Lower lobe of right lung (tissue), 2 donors: ENCODE measurements at places on chromosomes 16 and 17. TPM values are rescaled to one million over a fixed set of nuclear protein-coding genes. Genes with fewer than 3 reads are reported as not detected.
A peak's percentile ranks its signal among the peaks of the same experiment; 100 is the strongest.

PABPN1L gene
- total RNA-seq, result not detected

DNA sequence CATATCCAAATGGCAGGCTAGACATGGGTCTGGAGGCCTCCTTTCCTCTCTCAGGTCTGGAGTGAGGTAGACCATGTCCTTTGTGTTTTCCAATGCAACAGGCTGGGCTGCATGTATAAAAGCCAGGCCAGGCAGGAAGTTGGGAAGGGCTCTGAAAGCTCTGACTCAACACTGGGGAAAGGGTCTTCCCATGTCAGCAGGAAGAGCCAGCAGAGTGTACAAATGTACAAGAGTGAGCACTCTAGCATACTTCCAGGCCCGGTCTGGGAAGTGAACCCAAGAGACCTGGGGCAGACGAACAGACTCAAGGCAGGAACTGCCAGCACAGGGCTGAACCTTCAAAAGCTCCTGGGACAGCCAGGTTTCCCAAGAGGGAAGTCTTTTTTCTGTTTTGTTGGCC, 7.0 kb downstream of the ATPAF2 start:
- H3K27me3 ChIP-seq, result no peaks in the 10 kb centered on the region
- peaks cover 6% of the 10 kb centered on the region for H3K4me1 ChIP-seq
- H3K4me3 ChIP-seq, result no peak overlapping the region
- no peak overlapping the region for H3K27ac ChIP-seq

DNA sequence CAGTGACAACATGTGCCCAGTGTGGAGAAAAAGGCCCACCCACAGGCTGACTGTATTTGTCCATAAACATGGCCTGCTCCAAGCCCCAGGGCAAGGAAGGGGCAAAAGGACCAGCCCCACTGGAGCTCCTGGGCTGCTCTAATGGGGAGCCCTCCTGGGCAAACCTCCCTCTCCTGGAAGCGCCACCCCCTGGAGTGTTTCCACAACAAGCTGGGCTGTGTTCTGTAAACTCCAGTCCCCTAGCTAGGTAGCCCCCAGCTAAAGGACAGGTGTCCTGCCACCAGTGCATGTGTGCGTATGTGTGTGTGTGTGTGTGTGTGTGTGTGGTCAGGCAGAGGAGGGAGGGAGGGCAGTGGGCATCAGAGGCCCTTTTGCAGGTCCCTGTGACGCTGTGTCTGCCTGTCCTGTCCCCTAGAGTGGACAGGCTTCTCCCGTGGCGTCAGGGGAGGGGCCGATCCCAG, 11.3 kb upstream of the STAC2 start:
- H3K27ac ChIP-seq, result no peak overlapping the region
- peaks cover 19% of the 10 kb centered on the region for H3K27me3 ChIP-seq
- peaks cover 14% of the 10 kb centered on the region for H3K4me1 ChIP-seq

DNA sequence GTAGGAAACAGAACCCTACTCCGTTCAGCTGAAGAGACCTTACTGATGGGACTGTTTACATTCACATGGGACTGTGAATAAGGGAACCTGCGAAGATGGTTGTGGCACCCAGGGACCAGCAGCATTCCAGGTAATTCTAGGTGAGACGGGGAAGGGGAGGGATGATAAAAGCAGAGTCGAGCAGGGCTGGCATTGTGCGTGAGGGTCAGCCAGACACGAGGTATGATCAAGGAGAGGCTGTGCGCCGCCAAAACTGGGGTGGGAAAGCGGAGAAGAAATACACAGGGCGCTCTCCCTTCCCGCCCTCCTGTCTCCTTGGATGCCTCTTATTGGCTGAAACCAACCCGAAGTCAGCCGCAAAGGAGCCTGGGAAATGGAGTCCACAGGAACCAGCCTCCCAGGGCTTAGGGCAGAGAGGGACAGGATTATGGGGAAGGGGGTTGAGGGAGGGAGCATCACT, 38.4 kb upstream of the CSNK2A2 start:
- H3K27me3 ChIP-seq, result no peaks in the 10 kb centered on the region
- peak; percentile 75 for DNase-seq
- peaks cover 6% of the 10 kb centered on the region for H3K4me1 ChIP-seq
- H3K27ac ChIP-seq, result no peak overlapping the region
- peak overlapping the region; percentile 55 for H3K4me3 ChIP-seq

KCTD11 gene
- total RNA-seq, result 11.0 TPM

GRCh38 chr16:85642762-85643358, 29.7 kb downstream of the GSE1 start:
- no peak for DNase-seq
- no peaks in the 10 kb centered on the region for H3K27me3 ChIP-seq
- no peak overlapping the region for H3K27ac ChIP-seq
- H3K36me3 ChIP-seq, result peaks cover 23% of the 10 kb centered on the region

DNA sequence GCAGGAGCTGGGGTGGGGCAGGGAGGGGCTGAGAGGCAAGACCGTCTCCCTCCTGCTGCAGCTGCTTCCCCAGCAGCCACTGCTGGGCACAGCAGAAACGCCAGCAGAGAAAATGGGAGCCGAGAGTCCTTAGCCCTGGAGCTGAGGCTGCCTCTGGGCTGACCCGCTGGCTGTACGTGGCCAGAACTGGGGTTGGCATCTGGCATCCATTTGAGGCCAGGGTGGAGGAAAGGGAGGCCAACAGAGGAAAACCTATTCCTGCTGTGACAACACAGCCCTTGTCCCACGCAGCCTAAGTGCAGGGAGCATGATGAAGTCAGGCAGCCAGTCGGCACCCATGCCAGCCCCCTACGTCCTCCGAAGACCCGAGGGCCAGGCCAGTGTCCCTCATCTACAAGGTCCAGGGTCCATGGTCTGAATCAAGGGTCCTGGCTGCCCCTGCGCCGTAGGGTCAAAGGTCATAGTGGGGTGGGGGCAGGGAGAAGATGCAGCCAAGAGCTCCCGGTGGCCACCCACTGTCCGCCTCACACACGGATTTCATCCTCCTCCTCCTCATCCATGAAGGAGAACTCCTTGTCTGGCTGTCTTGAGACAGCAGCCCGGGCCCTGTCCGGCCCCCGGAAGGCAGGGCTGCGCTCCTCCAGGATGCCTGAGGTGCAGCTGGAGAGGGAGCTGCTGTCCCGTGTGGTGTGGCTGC, 23.4 kb upstream of the CPSF4L start:
- no peak for DNase-seq
- H3K27ac ChIP-seq, result no peak overlapping the region
- peaks cover 35% of the 10 kb centered on the region for H3K36me3 ChIP-seq
- no peaks in the 10 kb centered on the region for H3K27me3 ChIP-seq
- peaks cover 35% of the 10 kb centered on the region for H3K4me1 ChIP-seq

ZC3H7A gene
- 66.3 TPM for total RNA-seq

DNA sequence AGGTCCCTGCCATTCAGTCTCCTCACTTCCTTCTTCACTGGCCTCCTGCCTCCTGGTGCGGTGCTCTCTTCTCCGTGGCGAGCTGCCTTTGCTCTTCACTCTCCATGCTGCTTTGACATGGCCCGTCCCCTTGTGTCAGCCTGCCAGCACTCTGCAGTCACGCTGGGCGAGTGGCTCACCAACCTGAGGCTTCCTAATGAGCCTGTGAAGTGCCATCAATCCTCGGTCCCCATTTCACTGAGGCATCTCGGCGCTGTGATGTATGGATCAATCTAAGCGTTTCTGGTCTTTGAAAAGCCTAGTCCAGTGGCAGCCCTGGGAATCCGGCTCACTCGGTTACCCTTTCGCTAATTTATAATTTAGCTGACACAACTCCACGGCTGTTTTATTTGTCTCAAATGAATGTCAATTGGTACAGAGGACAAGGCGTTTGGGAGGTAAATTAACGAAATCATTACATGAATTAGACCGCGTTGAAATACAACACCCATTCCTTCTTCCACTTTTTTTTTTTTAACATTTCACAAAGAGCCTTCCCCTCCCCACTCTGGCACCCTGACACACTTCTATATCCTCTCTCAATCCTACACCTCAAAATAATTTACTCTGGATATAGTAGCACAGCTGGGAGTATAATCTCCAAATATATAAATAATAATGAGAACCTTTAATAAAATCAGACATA, 610.7 kb downstream of the TMEM114 start:
- no peak overlapping the region for H3K27ac ChIP-seq
- H3K36me3 ChIP-seq, result no peaks in the 10 kb centered on the region
- no peaks in the 10 kb centered on the region for H3K27me3 ChIP-seq
- H3K4me3 ChIP-seq, result no peak overlapping the region

CDRT15L2 gene
- total RNA-seq, result not detected

DNA sequence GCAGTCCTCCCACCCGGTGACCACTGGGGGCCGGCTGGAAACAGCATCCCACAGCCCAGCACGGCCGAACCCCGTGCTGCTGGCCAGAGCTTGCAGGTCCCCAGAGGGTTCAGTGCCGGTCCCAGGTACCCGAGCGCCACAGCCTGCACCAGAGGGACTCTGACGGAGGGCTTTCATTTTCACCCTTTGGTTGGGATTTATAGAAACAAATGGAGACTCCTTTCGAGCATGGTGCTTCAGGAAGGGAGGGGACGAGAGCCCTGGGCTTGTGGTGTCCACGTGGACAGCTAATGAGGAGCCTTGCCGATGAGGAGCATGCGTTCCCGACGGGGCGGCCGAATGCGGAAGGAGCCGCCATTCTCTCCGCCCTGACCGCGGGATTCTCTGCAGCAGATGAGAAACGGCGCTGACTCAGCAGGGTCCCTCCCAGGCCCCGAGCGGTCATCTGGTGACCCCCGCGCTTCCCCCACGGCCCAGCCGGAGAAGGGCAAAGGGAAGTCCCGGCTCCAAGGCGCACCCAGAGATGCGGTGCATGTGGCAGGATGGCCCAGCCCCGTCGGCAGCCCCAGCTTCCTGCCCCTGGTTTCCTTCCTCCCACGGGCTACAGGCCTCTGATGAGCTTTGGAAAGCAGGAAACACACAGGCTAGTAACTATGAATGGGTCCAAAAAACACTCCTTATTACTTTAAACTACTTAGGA, 9.8 kb downstream of the SLC38A10 start:
- H3K4me3 ChIP-seq, result peak overlapping the region; percentile 51
- peak; percentile 91 for DNase-seq
- H3K27me3 ChIP-seq, result no peaks in the 10 kb centered on the region
- H3K4me1 ChIP-seq, result peaks cover 38% of the 10 kb centered on the region
- peak overlapping the region; percentile 84 for H3K27ac ChIP-seq

- no peaks in the 10 kb centered on the region for H3K36me3 ChIP-seq
- H3K4me1 ChIP-seq, result no peaks in the 10 kb centered on the region
- no peak overlapping the region for H3K4me3 ChIP-seq
Measured at GRCh38 chr17:34117811-34118210, 137.3 kb upstream of the CCL2 start.

DNA sequence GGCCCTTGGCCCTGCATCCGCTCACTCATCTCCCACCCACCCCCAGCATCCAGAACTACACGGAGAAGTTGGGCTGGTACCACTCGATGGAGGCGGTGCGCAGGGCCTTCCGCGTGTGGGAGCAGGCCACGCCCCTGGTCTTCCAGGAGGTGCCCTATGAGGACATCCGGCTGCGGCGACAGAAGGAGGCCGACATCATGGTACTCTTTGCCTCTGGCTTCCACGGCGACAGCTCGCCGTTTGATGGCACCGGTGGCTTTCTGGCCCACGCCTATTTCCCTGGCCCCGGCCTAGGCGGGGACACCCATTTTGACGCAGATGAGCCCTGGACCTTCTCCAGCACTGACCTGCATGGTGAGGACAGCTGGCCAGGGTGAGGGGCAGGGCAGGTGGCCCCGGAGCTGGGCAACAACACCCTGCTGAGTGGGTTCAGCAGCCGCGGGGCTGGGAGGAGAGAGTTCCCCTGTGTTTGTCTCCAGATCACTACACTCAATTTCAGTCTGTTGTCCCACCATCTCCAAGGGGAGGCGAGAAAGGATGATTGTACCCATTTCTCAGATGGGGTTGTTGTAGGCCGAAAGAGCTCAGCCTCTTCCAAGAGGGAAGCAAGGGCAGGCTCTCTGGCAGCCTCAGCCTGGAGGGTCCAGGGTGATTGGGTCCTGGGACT, 14.4 kb downstream of the MMP15 start:
- no peaks in the 10 kb centered on the region for H3K27me3 ChIP-seq
- H3K4me3 ChIP-seq, result no peak overlapping the region
- H3K27ac ChIP-seq, result no peak overlapping the region
- peaks cover 58% of the 10 kb centered on the region for H3K36me3 ChIP-seq

NXN gene
- 42.6 TPM for total RNA-seq

DNA sequence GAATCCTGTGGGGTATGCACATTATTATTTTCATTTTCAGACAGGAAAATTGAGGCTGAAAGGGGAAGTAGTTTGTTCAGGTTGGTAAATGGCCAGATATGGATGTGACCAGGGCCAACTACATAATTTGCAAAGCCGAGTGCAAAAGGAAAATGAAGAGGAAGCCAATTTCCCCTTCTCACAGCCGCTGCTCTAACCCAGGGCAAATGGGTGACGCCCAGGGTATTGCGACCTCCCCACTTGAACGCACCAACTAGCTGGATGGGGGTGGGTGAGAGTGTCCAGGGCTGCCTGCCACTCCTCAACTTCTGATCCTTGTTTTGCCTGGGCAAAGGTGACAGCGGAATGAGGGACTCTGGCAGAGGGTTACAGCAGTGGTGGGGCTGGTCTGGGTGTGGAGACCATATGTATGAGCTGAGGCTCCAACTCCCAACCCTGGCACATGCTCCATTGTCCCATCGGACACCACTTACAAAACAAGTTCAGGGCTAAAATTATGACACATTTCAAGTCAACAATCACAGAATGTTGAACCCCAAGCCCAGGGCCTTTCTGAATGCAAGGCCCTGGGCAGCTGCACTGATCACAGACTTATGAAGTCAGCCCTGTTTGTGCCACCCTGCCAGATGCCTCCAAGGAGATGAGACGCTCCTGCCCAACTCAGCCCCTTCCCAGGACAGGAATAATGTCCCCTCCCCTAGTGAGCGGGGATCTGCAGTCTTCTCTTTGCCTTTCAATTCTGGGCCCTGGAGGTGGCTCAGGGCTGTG, 1.7 kb downstream of the ANKRD40CL start:
- no peak overlapping the region for H3K4me3 ChIP-seq
- peak; percentile 60 for DNase-seq
- H3K4me1 ChIP-seq, result peaks cover 22% of the 10 kb centered on the region
- H3K27me3 ChIP-seq, result no peaks in the 10 kb centered on the region
- H3K27ac ChIP-seq, result no peak overlapping the region

- no peak for DNase-seq
- H3K27ac ChIP-seq, result no peak overlapping the region
- H3K36me3 ChIP-seq, result peaks cover 65% of the 10 kb centered on the region
- H3K27me3 ChIP-seq, result no peaks in the 10 kb centered on the region
- no peaks in the 10 kb centered on the region for H3K4me1 ChIP-seq
- H3K4me3 ChIP-seq, result no peak overlapping the region
Measured at GRCh38 chr16:58177353-58177710, 20.6 kb downstream of the CSNK2A2 start.

GRCh38 chr16:30846649-30847402, 47.1 kb downstream of the BCL7C start:
- H3K4me3 ChIP-seq, result no peak overlapping the region
- no peak overlapping the region for H3K27ac ChIP-seq
- DNase-seq, result no peak
- H3K36me3 ChIP-seq, result no peaks in the 10 kb centered on the region

SLC52A1 gene
- 0.86 TPM for total RNA-seq

- peaks cover 25% of the 10 kb centered on the region for H3K4me1 ChIP-seq
- no peaks in the 10 kb centered on the region for H3K27me3 ChIP-seq
- H3K36me3 ChIP-seq, result peaks cover 20% of the 10 kb centered on the region
- H3K27ac ChIP-seq, result no peak overlapping the region
- DNase-seq, result no peak
Measured at GRCh38 chr17:602436-602835, 112.2 kb downstream of the VPS53 start.

- H3K36me3 ChIP-seq, result peaks cover 68% of the 10 kb centered on the region
- peaks cover 56% of the 10 kb centered on the region for H3K4me1 ChIP-seq
- H3K27ac ChIP-seq, result peak overlapping the region; percentile 51
- DNase-seq, result peak; percentile 79
- H3K27me3 ChIP-seq, result no peaks in the 10 kb centered on the region
Measured at GRCh38 chr16:67546761-67547422, 15.4 kb upstream of the CTCF start.

TRAPPC2L gene
- total RNA-seq, result 51.4 TPM

SCARF1 gene
- 37.4 TPM for total RNA-seq
